ENCODE measurements at places on chromosomes 5 and 9.

- no peak for DNase-seq
Measured at GRCh38 chr5:66354422-66354821, 210.3 kb downstream of the SREK1 start.

DNA sequence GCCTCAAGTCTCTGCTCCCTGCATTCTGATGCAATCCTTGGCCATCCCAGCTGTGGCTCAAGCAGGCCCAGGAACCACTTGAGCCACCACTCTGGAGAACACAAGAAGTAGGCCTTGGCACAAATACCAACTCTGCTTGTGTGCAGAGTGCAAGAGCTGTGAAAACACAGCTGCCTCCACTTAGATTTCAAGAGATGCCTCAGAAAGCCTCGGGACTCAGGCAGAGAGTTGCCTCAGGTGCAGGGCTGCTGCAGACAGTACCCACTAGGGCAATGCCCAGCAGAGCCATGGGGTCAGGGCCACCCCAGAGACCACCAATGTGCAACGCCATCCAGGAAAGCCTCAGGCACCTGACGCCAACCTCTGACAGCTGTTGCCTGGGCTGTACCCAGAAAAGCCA is 82.4 kb downstream of the FREM1 start:
- DNase-seq = no peak

GRCh38 chr5:322942-323879 is 1.7 kb downstream of the AHRR start:
- DNase-seq = no peak

GRCh38 chr5:159230657-159231056 is 21.3 kb upstream of the RNF145 start:
- no peak for DNase-seq

DNA sequence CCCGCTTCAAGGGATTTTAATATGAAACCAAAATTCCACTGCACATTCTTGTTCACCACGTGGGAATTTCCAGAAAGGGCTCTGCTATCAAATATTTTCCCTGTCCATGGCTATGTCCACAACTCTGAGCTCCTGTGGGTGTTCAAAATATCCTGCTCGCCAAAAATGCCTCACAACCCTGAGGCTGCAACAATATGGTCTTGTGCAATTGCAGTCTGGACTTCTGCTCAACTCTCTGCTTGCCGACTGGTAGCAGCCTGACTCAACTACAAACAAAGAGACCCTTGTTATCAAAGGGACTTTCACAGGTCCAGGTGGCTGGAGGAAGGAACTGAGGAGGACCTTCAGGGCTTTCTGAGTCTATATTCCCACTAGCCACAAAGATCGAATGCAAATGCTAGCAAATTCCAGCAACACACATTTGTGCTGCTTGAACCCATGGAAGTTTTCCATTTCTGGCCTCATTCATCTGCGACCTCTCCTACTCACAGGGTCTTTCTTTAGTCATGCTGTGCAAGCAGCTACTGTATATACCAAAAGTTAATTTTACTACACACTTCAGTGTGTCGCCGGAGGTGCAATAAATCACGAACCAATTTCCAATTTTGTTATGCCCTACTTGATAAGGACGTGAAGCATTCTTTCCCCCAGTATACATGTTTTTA is 169.2 kb upstream of the SLC30A5 start:
- no peak for DNase-seq

GRCh38 chr5:10704949-10705621 is 55.9 kb downstream of the DAP start:
- DNase-seq = no peak

- no peak for DNase-seq
Measured at GRCh38 chr5:78594610-78595457, 53.7 kb downstream of the LHFPL2 start.

GRCh38 chr9:71844808-71845207 is 66.2 kb downstream of the ABHD17B start:
- DNase-seq = no peak

DNA sequence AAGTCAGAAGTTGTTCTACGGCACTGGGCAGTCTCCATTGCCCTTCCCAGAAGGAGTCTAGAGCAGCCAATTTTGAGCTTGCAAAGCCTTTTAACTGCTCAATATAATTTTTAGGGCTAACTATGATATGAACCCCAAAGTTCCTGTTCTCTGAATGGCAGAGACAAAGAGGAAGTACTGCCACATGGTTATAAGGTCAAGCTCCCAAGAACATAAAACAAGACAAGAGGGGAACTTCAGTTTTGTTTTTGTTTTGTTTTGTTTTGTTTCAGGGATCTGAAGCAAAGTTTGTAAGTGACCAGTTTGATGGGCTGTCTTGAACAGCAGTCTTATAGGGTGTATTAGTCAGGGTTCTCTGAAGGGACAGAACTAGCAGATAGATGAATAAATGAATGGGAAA is 11.9 kb upstream of the SMC2 start:
- DNase-seq = no peak

GRCh38 chr5:31855134-31856040 is 216.5 kb downstream of the PDZD2 start:
- no peak for DNase-seq

GRCh38 chr5:73380041-73380440 is 68.5 kb downstream of the FOXD1 start:
- no peak for DNase-seq

DNA sequence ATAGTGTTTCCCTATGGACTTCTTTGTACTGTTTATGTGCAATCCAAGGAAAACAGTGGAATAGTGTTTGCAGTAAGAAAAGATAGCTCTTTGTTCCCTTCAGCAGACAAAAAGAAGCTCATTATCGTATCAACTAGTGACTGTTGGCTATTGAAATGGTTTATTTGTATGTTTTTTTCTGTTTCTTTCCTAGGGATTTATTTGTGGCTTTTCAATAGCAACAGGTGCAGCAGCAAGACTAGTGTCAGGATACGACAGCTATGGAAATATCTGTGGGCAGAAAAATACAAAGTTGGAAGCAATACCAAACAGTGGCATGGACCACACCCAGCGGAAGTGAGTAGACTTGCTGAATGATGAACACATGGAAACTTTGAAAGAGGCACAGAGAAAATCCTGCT is 65.1 kb downstream of the SLC44A1 start:
- DNase-seq = no peak

DNA sequence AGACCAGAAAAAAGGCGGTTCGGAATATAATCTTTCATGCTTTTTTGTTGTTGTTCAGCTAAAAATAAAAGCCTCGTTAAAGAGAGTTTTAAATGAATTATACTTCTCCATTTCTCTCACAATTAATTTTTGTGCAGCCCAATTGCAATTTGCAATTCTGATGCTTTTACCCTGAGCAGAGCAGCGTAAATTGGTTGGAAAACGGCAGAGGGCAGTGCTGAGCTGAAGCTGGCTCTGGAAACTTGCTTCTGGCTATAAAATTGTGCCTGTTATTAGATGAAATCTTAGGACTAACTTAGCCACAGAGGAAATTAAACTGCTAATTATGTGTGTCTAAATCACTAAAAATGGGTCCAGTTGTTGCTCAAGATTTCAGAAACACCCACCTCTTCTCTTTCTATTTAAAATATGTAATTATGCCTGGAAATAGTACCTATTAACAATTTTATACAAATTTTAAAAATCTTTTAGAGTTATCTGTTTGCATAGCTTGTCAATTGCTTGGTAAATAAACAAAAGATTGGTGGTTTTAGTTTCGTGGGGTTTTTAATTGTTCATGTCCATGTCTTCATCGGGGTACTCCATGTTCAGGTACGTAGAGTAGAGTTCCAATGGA is 441.8 kb upstream of the TLE4 start:
- no peak for DNase-seq

GRCh38 chr5:38911933-38912332 is 66.1 kb downstream of the OSMR start:
- no peak for DNase-seq

- DNase-seq = no peak
Measured at GRCh38 chr5:175798626-175799025, 72.8 kb upstream of the CPLX2 start.

- DNase-seq = no peak
Measured at GRCh38 chr5:54882101-54882500, 103.3 kb downstream of the ESM1 start.

GRCh38 chr9:32431940-32432555 is 47.6 kb downstream of the ACO1 start:
- DNase-seq = no peak

GRCh38 chr9:95055334-95055850 is 262.1 kb downstream of the FANCC start:
- DNase-seq = no peak

- DNase-seq = no peak
Measured at GRCh38 chr9:81673310-81673709, 16.0 kb downstream of the TLE1 start.

DNA sequence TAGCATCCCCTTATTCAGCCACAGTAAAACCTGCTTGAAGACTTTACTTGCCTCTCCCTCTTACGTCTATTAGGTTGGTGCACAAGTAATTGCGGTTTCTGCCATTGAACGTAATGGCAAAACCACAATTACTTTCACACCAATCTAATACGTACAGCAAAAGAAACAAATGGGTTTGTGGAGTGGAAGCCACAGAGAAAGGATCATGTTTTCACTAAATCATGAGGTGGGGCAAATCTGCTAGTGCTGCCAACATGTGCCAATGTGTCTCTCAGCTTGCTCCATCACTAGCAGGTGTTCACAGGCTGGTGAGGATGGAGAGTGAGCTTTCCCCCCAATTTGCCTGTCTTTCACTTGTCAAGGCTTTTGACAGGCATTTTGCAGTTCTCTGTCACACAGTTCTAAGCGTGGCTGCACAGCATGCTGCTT is 15.9 kb downstream of the DMAC1 start:
- DNase-seq = no peak

GRCh38 chr9:121949364-121949763 is 143.7 kb downstream of the TTLL11 start:
- no peak for DNase-seq

Measured in GM12892 (cell line).